ENCODE measurements at places on chromosomes 3 and 15.
A peak's percentile ranks its signal among the peaks of the same experiment; 100 is the strongest.

DNA sequence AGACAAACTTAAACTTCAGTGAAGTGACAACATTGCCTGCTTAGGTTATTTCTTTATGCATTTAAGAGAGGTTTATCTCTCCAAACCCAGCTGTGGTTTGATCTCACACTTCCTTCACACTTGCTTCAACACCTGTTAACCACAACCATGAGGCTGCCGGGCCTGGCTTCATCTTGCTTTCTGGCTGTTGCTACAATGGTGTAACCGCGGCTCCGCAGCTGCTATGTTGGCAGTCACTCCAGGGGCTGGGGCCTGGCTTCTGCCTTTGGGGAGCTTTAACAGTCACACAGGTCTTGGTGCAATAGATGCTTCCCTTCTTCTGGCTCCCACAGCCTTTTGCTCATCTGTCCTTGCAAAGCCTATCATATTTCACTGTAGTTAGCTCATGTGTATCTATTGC lies 72.9 kb upstream of the MNS1 start:
- DNase-seq, result no peak

DNA sequence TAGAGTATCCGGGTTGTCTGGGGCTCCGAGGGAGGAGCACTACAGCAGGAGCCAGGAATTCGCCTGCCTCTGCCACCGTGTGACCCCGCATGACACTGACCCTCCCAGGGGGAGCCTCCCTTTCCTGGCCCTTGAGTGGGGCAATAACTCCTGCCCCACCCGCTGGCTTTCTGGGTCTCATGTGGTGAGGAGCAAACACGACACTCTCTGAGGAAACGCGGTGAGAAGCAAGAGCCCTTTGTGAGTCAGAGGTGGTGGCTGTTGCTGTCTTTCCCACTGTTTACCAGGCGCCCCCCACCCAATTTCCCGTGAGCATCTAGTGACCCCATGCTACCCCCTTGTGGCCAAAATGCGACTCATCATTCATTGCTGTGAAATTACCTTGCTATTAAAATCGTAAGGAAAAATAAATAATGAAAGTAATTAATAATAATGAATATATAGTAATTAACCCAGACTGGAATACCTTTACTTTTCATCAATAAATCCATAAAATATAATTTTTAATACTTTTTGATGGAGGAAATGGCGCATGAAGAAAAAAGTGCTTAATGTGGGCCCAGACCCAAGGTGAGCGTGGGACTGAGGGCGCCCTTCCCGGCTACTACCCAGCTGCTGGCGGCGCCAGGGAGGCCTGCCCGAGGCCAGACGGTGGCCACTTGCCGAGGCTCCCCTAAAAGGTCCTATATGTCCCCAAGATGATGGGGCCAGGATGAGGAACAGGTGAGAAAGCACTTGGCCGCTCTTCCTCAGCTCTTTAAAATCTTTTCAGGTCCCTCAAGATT lies 29.3 kb downstream of the CCNL1 start:
- DNase-seq, result peak; percentile 27

DNA sequence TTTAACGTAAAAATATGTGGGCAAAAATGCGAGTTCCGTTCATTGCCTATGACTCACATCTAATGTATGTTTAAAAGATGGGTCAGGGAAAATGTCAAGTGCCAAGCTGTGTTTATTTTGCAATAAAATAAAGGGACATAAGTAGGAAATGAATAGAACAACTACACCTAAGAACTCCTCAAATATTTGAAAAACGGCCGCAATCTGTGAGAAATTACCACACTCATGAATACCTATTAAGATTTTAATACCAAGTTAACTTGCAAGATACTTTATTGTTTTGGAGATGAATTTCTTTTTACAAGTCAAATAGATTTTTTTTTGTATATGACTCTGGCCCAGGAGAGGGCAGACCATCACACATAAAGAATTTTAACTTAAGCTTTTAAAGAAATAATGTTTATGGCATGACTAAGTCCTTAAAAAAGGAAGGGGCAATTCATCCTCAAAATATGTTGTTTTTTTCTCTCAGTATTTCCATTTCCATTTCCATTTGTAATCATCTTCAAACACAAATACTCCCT lies 152.7 kb downstream of the SUCNR1 start:
- peak; percentile 78 for DNase-seq

GRCh38 chr3:58867621-58868020 lies 182.2 kb downstream of the CFAP20DC start:
- no peak for DNase-seq

DNA sequence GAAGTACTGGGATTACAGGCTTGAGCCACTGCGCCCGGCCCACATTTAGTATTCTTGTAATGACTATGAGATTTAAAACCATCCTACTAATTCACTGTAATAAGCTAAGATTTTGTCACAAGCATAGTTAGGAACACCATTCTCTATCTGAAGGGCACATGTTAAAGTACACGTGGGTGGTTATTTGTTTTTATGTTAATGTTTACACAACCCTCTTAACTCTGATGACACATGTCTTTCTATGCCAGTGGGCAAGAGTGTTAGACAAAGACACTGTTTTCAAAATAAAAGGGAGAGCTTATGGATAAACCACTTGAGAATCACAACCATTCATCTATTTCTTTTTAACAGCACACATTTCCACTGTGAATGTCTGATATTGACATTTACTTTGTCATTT lies 537.6 kb upstream of the IL12A start:
- no peak for DNase-seq

DNA sequence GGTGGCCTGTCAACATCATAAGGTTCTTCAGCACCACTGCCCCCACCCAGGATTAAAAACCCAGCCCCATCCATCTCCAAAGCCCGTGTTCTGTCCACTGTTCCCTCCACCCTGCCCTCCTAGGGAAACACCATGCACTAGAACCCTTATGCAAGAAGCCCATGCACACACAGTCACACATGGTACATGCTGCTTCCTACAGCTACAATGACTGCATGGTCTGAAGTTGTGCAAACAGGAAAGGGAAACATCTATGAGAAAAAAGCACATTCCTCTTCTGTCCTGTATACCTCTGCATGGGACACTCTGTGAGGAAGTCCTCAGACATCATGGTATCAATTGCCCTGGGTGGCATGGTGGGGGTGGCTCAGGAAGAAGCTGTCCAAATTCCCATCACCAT lies 108.6 kb upstream of the MRPS22 start:
- no peak for DNase-seq

- DNase-seq, result no peak
These were observed 24.1 kb upstream of the MRPS22 start for GRCh38 chr3:139319428-139320402.

DNA sequence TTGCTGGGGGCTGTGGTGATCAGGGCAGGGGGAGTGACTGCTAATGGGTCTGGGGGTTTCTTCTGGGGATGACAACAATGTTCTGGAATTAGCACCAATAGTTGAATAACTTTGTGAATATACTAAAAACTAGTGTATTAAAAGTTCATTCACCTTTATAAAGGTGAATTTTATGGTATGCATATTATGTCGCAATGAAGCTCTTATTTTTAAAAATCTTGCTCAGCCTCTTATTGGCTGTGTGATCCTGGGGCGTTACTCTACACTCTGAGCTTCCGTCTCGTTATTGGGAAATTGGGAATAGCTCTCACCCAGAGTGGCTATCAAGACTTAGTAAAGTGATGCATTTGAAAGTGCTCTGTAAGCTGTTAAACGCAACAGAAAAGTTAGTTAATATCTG lies 105.3 kb downstream of the SEC22A start:
- no peak for DNase-seq

DNA sequence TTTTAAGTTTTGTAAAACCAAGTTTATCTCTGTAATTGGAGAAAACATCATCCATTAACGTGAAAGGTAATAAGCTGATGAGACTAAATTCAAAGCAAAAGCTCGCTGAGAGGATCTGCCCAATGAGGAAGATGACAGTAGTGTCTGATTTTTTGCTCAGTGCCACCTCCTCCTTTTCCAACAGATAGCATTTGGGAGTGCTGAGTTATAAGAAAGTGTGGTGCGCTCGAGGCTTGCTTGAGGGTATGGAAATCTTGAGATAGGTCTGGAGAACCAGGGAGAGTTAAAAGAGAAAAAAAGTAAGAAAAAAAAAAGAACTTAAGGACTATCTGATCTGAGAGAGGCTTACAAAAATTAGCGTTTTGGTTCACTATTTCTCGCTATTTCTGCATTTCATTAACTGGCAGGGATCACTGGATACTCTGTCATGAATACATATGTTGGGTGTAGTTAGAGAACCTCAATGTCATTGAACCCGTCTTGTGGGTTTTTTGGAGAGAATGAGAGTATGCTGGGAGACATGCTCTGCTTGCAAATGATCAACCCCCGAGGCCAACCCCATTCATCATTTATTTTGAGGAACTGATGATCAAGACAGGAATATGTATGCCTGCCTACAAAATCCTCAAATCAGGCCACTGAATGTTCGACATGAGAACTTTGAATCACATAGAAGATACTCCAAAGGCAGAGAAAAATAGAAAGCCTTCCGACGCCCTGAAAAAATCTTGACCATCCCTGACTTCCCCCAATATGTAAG lies 973 bp upstream of the USP13 start:
- no peak for DNase-seq

GRCh38 chr15:101068523-101068960 lies 149.4 kb downstream of the LRRK1 start:
- DNase-seq, result no peak

All from HFF-Myc (cell line).